ENCODE measurements at places on chromosomes 6 and 20. TPM values are rescaled to one million over a fixed set of nuclear protein-coding genes. Genes with fewer than 3 reads are reported as not detected.

THEMIS gene
- not detected for total RNA-seq

ALDH8A1 gene
- total RNA-seq: 0.14 TPM

HLA-DMA gene
- total RNA-seq: 2.0 TPM

TREM2 gene
- total RNA-seq: not detected

DDX27 gene
- 42.8 TPM for total RNA-seq

MUC22 gene
- 0.06 TPM for total RNA-seq

GRCh38 chr20:26324177-26324576 is 627.5 kb upstream of the ZNF337 start:
- no peak for DNase-seq

DNA sequence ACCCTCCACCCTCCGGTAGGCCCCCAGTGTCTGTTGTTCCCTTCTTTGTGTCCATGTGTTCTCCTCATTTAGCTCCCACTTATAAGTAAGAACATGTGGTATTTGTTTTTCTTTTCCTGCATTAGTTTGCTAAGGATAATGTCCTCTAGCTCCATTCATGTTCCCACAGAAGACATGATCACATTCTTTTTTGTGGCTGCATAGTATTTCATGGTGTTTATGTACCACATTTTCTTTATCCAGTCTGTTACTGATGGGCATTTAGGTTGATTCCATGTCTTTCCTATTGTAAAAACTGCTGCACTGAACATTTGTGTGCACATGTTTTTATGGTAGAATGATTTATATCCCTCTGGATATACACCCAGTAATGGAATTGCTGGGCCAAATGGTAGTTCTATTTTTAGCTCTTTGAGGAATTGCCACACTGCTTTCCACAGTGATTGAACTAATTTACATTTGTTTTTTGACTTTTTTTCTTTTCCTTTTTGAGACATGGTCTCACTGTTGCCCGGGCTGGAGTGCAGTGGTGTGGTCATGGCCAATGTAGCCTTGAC is 4.5 kb downstream of the KPNA5 start:
- DNase-seq: no peak

DNA sequence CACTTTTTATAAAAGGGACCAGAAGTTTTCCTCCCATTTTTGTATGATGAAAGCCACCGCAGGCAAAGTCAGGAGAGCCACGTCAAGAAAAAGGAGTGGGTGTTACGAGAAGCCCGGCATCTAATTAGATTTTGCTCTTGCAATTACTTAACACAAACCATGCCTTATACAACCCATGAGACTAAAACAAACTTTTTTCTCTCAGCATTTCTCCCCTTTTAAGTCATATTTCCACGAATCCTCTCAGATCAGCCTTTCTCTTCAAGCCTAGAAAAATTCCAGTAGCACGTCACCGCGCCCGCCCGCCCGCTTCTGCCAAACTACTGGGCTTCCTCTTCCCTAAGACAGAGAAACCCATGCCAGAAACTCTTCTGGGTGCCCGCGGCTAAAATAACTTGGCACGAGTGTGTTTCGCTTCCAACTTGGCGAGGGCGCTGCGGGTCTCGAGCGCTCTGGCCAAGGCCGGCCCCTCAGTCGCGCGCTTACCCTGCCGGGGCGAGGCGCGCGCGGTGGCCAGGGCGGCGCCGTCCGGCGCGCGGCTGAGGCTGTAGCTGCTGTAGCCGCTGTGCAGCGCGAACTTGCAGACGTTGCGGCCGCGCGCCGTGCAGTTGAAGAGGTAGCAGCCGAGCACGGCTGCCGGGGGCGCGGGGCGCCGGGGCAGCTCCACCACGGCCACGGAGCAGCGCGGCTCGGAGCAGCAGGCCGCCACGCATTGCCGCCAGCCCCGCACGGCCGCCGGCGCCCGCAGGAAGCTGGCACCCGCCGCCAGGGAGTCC is 1.0 kb downstream of the LRP11 start:
- DNase-seq: no peak

- no peak for DNase-seq
These were observed 44.6 kb upstream of the SLC23A2 start for GRCh38 chr20:5045906-5046305.

DNA sequence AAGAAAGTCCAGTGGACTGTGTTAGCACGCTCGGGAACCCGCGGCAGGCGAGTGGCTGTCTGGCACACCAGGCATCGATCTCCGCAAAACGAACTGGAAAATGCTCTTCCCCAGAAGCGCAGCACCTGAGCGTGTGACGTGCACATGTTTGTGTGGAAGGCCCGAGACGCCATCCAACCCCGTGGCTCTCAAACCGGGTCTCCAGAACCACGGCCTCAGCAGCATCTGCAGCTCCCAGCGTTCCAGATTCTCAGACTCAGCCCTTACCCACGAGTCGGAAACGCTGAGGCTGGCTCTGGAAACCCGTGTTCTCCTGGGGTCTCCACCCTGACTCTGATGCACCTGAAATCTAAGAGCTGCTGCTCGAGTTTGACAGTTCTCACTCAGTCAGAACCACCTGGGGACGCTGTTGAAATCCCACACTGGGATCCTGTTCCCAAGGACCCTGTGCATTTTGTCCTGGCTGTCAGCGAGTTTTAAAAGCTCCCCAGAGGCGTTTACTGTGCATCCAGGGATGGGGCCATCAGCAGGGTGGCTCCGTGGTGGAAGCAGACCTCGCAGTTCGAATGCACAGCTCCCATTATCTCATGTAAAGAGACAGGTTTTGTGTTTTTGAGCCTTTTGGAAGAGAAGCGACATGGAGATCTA is 69.0 kb downstream of the DLL1 start:
- DNase-seq: no peak

GRCh38 chr6:34816635-34817301 is 24.9 kb downstream of the BLTP3A start:
- DNase-seq: no peak

GRCh38 chr20:60046436-60046835 is 88.2 kb downstream of the CDH26 start:
- DNase-seq: no peak

DNA sequence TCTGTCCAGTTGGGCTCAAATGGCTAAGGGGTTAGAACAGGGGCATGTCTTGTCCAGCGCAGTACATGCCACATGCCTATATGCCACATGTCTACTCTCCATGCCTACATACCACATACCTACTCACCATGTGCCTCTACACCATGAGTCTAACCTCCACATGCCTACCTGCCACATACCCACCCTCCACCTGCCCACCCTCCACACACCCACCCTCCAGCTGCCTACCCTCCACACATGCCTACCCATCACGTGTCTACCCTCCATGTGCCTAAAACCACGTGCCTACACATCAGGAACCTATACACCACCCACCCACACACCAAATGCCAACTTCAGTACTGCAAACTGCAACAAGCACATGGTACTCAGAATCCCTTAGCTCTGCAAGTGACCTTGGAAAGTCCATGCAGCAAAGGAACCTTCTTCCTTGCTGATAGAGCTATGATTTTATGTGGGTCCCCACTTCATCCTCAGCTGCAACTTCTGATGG is 113.0 kb upstream of the CST7 start:
- DNase-seq: no peak

DNA sequence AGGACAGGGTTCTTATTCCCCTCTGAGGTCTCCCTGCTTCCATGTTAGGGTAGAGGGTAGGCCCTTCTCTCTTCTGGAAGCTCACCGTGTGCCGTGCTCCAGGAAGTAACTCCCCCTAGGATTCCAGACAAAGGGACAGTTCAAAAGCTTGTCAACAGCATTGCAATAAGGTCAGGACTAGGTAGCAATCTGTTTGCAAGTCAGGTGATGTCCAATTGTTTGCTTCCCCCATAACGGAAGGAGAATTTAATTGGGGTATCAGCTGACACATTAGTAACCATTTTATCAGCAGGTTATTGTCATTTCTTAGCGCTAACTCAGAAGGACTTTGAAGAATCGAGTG is 41.9 kb downstream of the SYNJ2 start:
- DNase-seq: no peak

Measured in epithelial cell of proximal tubule (primary cell).